ENCODE measurements at places on chromosomes 5 and 9.

DNA sequence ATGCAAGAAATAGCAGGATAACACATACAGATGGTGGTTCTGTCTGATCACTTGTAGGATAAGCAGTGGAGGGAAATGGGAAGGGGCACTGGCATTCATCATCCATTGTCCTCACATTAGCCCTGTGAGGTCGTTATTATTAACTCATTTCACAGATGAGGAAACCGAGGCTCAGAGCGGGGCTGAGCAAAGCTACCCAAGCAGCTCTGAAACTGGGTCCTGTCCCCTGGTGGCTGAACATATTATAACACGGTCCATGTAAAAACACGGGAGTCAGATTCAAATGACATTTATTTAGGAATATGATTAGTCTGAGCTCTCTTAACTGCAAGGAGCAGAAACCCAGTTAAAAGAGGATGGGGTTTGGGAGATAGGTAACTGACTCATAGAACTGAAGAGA is 43.1 kb downstream of the HRH2 start:
- no peak for DNase-seq

DNA sequence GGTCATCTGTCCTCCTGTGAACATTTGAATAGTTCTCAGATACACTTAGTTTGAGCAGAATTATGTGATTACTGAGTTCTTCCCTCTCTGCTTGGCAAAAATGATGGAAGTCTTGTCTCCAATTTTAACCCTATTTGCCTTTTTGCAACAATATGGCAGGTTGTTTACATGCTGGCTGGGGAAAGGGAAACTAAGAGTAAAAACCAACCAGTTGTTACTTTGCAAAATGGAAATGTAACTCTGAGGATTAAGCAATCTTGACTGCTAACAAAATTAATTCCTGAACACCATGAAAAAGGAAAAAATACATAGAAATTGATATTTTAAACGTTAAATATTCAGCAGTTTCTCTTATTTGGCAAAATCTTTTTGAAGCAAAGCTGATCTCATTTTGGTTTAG is 11.1 kb downstream of the SIT1 start:
- DNase-seq, result no peak

GRCh38 chr9:4386819-4387218 is 87.0 kb upstream of the GLIS3 start:
- no peak for DNase-seq

DNA sequence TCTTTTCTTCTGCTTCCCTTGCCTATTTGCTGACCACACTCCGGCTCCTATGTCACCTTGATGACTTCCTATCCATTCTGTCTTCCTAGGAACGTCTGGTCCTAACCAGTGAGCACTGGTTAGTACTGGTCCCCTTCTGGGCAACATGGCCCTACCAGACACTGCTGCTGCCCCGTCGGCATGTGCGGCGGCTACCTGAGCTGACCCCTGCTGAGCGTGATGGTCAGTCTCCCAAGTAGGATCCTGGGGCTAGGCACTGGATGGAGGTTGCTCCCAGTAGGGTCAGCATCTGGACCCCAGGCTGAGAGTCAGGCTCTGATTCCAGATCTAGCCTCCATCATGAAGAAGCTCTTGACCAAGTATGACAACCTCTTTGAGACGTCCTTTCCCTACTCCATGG is 2.2 kb downstream of the GALT start:
- DNase-seq, result no peak

- DNase-seq, result no peak
These were observed 47.4 kb downstream of the VAV2 start for GRCh38 chr9:133944746-133945135.

DNA sequence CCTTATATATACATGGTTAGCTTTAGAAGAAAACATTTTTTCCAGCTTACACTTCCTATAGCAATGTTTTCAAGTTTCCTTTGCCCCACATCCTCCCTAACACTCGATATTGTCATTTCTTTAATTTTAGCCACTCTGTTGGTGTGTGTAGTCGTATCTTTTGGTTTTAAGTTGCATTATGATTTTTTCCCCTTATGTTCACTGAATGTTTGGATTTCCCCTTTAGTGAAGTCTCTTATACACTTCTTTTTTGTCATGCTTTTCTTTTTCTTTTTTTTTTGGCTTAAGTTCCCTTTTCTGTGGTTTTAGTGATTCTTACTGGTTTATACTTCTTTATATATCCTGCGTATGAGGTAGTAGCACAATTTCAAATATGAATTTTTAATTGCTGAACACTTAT is 58.8 kb downstream of the KDM4C start:
- no peak for DNase-seq

DNA sequence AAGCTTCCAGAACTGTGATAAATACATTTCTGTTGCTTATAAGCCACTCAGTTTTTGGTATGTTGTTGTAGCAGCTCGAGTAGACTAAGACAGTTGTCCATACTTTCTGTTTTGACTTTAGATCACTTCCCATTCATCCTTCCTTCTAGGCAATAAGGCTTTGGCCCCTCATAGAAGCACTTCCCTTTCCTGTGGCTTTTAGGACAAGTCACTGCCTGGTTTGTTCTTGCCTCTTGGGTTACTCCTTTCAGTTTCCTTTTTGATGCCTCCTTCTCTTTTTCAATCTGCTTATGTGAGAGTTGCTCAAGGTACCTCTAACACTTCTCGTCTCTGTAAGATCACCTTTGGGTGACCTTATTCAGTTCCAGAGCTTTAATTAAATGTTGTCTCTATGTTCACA is 72.4 kb upstream of the NTRK2 start:
- DNase-seq, result no peak

- DNase-seq, result no peak
These were observed 78.2 kb upstream of the COL5A1 start for GRCh38 chr9:134563397-134563796.

- DNase-seq, result no peak
These were observed 189.3 kb upstream of the MAST4 start for GRCh38 chr5:66406761-66407336.

GRCh38 chr9:116959809-116960208 is 272.7 kb downstream of the TRIM32 start:
- no peak for DNase-seq

DNA sequence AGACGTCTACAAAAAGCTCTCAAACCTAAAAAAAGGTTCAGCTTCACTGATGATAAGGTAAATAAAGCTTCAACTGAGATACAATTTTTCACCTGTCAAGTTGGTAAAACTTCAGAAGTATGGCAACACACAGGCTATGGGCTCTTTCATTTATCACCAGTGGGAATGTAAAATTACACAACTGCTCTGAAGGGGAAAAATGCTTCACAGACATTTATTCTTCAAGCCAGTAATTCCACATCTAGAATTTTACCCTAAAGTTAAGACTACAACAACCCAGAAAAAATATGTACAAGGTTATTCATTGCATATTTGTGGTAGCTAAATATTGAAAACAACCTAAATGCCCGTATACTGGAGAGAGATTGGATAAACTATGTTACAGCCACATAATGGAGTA is 48.1 kb upstream of the NREP start:
- no peak for DNase-seq

DNA sequence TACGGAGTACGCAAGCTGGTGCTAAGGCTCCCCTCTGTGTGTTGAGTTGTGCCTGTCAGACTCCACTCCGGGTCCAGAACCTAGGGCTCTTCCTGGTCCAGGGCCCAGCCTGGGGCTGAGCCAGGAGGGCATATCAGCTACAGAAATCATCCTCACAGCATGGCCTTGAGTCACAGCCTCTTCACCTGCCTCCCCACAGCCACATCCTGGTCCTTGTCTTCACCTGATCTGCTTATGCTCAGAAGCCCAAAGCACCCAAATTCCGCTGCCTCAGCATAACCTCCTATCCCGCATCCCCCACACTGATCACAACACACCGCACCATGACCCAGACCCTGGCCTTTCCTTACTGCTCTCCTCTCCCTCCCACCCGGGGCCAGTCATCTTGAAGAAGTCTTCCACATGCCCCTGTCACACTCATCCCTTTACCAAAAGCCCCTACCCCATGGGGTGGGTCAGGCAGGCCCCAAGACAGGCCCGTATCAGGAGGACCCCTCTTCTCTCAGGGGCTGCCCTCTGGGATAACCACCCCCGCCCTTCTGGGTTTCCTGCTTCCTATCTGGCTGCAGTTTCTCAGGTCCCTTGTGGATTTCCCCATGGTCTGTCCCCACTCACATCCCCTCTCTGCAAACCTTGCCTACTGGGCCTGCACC is 1.3 kb upstream of the IL3 start:
- no peak for DNase-seq

- DNase-seq, result no peak
These were observed 133.9 kb upstream of the PANK3 start for GRCh38 chr5:168713051-168713450.

DNA sequence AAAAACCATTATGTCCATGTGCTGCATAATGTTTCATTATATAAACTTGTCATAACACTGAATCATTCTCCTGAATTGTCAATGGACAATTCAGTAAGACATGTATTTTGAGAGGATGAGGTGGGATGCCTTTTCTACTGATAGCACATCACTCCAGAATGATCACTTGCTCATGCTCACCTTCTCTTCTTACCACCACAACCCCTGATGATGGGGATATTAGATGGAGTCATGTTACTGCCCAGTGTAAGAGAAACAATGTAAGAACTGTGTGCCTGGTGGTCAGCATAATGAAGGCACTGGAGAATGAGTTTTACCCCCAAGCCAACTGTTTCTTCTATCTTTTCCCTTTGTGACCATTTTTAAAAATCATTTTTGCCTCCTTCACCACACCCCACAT is 198.8 kb downstream of the ADAMTSL1 start:
- DNase-seq, result no peak

DNA sequence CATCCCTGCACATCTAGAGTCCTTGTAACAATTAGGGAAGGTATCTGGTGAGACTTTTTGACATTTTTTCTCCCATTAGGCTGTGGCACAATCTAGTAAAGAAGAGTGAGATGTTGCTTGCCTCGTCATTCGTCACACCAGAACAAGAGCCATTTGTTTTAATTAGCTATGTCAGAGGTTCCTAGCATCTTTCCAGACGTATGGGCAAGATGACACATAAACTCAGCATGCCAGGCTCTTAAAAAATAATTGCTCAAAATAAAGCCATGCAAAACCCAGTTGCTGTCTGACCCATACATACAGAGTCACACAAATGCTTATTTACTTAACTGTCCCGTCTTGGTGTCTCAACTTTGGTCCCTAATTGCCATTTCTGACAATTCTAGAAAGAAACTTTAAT is 125.9 kb downstream of the TRPM3 start:
- DNase-seq, result no peak

DNA sequence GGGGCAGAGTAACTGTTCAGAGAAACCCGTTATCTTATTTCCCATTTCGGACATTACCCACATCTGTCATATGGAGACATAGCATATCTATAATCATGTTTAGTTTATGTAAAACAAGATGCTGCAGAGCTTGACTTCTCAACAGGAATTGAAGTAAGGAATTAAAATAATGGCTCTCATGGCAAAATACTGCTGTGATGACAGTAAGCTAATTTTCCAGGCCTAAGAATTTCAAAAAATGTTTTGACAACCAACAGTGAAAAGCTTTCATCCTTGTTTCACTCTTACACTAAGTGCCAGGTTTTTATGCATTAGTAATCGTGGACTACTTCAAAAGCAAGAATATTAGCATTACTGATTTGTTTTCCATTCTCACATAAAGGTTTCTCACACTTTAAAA is 518.2 kb downstream of the PTPRD start:
- DNase-seq, result no peak

DNA sequence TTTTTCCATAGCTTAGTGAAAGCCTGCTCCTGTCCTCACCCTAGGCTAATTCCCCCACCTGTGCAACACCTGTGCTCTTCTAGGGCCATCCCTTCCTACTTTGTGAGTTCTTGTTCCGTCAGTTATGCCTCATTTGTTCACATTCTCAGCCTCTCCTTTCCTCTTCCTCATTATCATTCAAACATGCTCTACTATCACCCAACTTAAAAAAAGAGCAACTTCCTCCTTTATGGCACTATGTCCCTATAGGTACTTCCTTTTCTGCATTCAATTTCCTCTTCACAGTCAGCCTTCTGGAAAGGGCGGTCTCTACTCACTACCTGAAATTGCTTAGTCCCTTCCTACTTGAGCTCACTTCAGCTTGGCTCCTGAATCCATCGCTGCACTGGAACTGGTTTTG is 111.8 kb upstream of the LHFPL2 start:
- DNase-seq, result no peak

DNA sequence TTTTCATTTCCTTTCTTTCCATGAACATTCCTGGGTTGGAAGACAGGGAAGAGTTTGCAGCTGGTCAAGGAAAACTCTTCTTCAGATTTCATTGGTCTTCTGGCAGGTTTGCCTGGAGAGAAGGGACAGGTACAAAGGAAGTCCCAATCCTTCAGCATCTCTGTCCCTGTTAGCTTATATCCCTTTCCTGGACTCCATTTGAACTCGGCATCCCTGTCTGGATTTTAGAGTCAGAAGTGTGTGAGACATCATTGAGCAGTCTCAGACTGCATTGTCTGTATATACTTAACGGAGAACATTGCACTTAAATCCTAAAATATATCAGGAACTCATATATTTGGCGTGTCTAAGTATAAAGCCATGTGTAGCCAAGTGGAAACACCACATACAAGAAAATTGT is 54.9 kb downstream of the ADGRV1 start:
- DNase-seq, result no peak

GRCh38 chr9:21326526-21327139 is 8.6 kb downstream of the KLHL9 start:
- no peak for DNase-seq

GRCh38 chr5:157384971-157385709 is 74.9 kb upstream of the NIPAL4 start:
- DNase-seq, result no peak

DNA sequence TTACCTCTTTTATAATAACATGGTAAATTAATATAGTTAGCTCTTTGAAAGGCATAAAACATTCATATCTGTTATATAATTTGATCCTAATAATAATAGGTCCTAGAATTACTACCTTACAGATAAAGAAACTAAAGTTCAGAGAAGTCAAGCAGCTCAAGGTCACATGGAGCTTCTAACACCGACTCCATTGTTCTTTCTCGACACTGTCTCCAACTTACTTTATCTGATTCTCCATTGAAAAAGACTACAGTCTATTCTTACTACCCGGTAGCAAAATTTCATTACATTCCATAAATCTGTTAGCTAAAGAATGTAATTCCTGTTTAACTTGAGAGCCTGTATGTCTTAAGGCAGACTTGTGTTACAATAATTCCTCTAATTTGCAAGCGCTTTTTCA is 96.3 kb upstream of the TMEM161B start:
- DNase-seq, result no peak

DNA sequence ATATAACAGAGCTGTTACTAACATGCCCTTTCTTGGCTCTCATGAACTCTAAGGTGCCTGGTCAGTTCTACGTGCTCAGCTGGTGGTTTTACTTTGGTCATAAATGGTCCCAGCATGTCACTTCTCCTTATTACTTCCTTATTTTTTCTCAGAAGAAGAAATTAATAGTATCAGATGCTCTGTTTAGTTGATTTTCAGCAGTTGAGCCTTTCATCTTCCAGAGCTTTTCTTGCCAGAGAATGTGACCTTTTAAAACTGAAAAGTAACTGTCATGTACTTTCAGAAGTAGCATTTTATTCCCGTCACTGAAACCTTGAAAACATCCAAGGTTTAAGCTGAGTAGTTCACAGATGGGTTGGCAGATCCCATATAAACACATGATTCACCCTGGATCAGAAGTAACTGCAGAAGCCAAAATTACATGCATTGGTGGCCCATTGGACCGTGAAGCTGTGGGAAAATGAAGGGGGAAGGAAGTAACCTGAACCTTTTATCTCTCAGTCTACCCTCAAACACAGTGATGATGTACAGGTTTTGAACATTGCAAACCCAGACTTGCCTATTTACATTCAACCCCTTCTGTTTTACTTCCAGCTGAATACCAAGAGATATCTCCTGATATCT is 50.5 kb downstream of the HACD4 start:
- DNase-seq, result no peak

- DNase-seq, result no peak
These were observed 73.0 kb downstream of the C9orf85 start for GRCh38 chr9:71984403-71984802.
